Dermis blood vessel endothelial cell (primary cell): ENCODE measurements at places on chromosomes 12 and 14. TPM values are rescaled to one million over a fixed set of nuclear protein-coding genes. Genes with fewer than 3 reads are reported as not detected.

CACNA2D4 gene
- 0.17 and 0.33 TPM in 2 replicates for total RNA-seq

CLEC6A gene
- not detected in 2 replicates for total RNA-seq

DNA sequence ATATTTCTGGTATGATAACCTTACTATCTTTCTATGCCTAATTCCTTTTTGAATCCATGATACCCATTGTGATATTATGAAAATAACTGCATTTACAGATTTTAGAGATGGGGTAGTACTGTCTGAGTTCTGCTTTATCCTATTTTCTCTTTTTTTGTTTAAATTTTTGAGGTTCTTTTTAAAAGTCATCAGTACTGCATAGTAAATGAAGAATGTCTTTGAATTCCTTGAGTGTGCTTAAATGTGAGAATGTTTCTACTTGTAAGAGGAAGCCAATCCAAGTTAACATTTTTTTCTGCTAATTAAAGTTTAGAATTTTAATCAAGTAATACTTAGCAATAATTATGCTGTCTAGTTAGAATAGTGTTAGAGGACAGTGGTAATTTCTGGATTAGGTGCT is 474.6 kb downstream of the PCNX1 start:
- no peak for DNase-seq

DNA sequence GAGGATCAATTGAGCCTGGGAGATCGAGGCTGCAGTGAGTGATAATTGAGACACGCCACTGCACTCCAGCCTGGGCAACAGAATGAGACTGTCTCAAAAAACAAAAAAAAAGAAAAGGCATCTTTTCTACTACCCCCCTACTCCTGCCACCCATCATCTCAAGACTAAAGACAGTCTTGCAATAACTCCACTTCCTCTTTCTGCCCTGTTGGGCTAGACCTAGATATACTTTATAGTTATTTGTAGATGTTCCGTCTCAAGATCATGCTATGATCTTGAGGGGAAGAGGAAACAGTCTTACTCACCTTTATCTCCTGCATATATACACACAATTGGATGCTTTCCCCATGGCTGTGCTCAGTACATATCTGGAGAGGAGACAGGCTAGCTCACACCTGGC is 12.1 kb upstream of the ESPL1 start:
- DNase-seq = no peak

DNA sequence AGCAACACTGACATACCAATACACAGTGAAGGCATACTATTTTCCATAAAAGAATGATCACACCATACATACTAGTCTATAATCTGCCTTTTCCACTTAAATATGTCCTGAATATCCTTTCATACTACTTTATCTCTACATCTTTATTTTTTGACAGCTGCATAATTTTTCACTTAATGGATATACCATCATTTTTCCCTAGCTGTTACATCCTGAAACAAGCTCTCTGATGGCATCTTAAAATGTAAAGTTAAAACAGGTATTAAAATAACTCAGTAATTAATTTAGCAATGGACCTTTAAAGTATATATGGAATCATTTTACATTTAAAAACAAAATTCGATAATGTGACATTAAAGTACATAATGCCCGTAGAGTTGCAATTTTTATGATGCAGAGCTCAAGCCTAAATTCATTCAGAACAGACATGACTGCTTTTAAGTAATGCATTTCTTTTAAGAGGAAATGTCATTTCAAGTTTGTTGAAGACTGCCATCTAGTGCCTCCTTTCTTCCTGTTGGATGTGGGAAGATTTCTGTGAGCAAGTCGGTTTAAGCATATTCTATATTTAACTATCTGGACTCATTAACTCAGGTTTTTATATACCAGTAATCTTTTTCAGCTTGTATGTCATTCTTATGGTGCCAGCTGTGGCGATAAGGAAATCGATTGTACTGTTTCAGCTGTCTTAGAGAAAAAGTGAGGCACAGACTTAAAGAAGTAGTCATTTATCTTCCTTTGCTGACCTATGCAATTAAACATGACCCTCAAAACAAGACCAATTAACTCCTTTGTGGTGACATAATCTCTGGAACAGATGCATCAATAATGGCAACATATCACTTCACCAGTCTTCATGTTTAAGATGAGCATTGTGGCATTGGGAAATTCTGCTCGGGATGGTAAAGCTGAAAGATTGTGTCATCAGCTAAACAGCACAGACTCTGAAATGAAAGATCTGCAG is 20.3 kb downstream of the PRICKLE1 start:
- peak; percentile 78 for DNase-seq

DNA sequence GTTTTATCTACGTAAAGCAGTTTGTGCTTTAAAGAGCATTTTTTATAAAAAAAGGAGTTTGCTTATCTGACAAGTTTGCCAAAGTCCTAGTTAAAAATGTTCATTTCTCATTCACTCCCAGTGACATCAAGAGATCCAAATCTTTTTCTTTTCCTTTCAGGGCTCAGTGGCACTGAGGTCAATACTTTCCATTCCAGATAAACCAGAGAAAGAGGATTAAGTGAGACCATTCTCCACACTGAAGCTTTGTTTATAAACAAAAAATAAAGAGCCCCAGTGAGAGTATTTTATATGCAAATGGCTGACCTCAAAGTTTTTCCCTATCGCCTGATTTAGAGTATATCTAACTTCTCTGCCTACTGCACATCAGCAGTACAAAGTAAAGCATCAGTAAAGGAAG is 199.8 kb downstream of the ALG10B start:
- DNase-seq = no peak

- DNase-seq = peak; percentile 65
Observed at GRCh38 chr12:80472911-80473500, 29.0 kb downstream of the PTPRQ start.

DNA sequence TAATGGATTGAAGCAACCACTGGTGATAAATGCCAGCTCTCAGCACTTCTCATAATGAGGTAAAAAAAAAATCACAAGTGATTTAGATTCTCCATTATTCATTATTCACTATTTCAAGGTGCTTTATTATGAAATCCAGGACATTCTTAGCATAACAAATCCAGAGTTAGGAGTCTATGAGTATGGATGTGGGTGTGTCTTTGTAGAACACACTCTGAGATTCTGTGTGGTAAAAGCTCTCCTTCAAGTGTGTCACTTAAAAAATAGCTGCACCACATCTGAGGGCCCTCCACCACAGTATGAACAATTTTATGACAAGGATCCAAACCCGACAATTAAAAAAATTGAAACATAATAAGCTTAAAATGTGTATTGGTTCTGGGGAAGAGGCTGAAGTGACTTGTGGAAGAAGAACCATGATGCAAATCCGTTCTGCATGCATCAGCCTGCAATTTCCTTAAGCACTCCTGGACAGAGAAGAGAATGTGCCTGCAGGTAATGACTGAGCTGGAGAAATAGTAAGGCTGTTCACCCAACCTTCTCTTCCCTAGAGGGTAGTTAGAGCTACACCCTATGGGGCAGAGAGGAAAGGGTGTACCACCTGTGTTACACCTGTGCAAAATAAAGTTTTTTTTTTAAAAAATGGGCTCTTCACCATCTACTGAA is 488.5 kb upstream of the MGAT4C start:
- DNase-seq = no peak

SPTB gene
- total RNA-seq = under 0.01 and 0.05 TPM in 2 replicates

DNA sequence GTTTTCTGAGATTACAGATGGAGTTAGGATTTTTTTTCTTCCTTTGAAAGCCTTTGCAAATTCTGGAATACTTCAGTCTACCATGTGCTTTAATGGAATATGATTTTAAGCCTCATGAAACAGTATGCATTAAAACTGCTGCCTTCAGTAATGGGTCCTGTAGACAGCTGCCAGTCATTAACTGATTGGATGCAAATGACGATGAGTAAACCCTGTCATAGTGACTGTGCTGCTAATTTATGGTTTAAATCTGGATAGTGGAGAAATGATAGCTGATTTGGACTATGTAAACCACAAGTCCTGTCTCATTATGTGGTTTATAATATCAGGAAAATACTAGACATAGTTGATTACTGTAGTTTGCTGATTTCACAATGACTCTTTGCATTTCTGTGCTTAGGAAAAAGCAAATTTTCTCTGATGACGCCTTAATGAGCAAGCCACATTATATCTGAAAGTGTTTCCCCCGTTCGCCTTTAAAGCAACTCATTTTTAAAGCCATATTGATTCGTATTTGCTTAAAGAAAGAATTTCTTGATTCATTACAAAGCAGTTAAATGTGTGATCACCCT is 217.6 kb downstream of the TMTC2 start:
- no peak for DNase-seq

- peak; percentile 86 for DNase-seq
Observed at GRCh38 chr12:6872073-6873048, 742 bp downstream of the SPSB2 start.

DNA sequence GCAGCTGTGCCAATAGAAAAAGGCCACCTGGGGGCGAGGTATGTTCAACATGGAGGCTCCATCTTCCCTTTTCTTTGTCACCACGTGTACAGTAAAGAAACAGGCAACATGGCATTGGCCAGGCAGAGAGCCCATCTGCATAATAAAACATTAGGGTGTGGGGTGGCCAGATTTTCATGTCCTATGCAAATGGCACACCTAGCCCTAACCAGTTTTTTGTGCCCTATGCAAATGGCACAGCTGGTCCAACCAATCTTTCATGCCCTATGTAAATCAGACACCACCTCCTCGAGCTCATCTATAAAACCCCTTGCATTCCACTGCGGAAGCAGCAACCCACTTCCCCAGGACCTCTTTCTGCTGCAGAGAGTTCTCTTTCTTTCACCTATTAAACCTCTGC is 149.1 kb upstream of the RGS6 start:
- DNase-seq = no peak

RAB15 gene
- 9.5 and 10.4 TPM in 2 replicates for total RNA-seq

GRCh38 chr12:86139671-86140070 is 116.5 kb downstream of the MGAT4C start:
- no peak for DNase-seq

- DNase-seq = no peak
Observed at GRCh38 chr12:31876568-31877424, 82.4 kb upstream of the RESF1 start.

CCDC198 gene
- 0.14 and 0.51 TPM in 2 replicates for total RNA-seq

CD27 gene
- not detected in 2 replicates for total RNA-seq

LRP6 gene
- total RNA-seq = 57.2 and 64.6 TPM in 2 replicates

GRCh38 chr12:132462788-132463187 is 27.2 kb upstream of the FBRSL1 start:
- no peak for DNase-seq

DNA sequence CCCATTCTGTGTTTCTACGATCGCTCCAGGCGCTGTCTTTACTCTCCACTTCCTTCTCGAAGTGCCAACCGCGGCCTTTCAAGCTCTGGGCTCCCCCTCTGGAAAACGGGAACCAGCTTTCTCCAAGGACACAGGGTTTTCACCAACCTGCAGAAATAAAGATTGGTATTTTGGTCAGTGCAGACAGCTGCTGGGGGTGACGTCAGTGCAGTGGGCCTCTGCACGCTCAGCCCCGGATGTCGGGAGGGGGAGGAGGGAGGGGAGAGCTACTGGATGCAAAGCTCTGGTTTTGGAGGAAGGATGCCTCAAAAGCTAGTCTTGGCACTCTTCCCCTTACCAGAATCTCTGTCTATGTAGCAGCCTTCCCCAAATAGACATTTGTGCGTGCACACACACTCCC is 19.9 kb downstream of the HRK start:
- no peak for DNase-seq

DNA sequence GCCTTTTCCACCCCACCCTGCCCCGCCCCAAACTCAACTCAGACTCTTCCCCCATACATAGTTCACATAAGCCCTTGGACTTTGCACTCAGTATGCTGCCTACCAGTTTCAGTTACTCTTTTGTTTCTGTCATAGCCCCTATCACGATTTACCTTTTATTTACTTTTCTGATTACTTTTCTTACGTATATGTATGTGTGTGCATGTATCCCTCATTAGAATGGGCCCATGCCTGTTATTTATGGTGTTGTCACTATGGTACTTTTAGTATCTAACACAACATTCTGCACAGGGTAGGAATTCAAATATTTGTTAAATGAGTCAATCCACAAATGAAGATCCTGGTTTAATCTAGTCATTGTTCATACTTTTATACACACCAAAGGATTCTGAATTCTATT is 16.5 kb upstream of the LUM start:
- DNase-seq = no peak

KLHL28 gene
- 8.9 and 13.3 TPM in 2 replicates for total RNA-seq

DNA sequence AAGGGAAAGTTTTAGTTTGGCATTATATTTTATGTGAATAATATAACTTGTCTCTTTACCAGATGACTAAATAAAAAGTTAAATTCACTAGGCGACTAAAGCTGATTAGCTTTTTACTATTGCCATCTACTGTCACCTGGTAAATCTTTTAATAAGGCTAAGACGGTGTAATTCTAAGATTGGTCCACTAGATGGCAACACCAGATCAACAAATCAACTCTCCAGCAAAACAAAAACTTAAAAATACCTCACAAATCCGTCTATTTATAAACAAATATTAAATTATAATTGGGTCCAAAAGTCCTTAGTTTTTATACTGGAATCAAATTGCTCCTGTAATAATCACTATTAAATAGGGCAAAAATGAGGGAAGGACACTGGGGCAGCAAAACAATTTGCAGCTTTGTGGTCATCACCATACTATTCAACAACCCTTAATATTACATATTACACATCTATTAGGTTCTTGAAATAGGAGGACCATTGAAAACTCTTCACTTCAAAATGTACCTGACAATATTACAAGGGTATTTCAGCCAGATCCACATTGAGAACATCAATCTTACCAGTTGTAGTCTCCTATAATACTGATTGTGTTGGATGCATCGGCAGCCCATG is 47.9 kb downstream of the GALC start:
- peak; percentile 80 for DNase-seq

RASAL1 gene
- under 0.01 and 0.05 TPM in 2 replicates for total RNA-seq

GRCh38 chr12:122871851-122872780 is 23.8 kb downstream of the VPS37B start:
- peak; percentile 88 for DNase-seq

SDSL gene
- total RNA-seq = 2.4 and 3.3 TPM in 2 replicates

- no peak for DNase-seq
Observed at GRCh38 chr14:86613126-86613525, 1083.2 kb downstream of the FLRT2 start.

HOXC6 gene
- under 0.01 and 0.05 TPM in 2 replicates for total RNA-seq

DNA sequence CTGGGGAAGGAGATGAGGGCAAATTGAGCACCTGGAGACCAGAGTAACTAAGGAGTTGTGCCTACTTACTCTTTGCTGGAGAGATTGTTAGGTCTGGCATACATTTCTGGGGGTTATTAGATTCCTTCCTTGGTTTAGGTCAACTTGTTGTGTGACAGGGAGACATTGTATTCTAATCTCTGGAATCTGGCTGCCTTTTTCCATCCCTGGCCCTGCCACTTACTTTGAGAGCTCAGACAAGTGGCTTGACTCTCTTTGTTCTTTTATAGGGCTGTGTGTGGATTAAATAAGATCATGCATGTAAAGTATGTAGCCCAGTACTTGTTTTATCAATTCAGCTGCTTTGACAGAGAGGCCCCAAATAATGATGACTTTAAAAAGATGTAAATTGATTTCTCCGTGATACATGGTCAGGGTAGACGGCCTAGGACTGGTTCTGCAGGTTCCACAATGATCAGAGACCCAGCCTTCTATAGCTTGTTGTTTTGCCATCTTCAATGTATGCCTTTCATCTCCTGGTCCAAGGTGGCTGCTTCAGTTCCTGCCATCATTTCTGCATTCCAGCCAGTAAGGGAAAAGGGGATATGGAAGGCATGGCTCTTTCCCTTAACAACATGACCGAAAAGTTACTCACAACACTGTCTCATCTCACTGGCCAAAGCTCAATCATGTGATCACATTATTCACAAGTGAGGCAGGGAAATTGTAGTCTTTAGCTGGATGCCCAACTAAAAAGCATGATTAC is 72.6 kb downstream of the CHST11 start:
- no peak for DNase-seq
